ENCODE measurements at places on chromosomes 5 and 9. TPM values are rescaled to one million over a fixed set of nuclear protein-coding genes. Genes with fewer than 3 reads are reported as not detected.

DNA sequence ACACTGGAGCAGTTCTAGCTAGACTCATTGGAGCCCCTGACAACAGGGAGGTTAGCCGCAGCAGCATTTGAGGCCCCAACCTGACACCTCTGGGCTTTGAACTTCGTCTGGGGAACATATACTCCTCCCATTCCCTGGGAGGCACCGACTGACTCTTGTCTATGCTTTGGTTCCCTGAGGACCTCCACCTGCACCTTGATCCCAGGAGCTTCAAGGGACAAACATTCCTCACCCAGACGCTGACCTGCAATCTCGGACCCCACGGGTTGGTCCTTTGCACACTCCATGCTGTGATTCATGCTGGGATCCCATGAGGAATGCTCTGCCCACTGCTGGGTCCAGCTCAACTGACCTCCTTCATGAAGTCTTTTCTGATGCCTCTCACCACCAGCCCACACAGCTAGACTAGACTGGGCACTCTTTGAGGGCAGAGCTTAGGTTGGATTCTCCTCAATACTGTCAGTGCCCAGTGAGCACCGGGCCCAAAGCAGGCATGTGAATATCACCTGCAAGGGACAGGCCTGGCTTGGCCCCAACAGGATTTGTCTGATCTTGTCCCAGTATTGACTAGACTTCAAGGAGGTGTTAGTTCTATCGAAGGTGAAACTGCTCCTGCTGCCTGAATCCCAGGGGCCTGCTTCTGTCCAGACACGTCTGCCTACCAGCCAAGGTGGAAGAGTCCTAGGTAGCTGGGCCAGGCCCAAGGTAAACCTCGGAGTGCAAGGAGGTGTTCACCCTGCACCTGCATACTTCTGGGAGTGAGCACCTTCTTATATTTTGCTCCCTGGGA lies 51.8 kb upstream of the ZBTB43 start:
- no peak for DNase-seq

DNA sequence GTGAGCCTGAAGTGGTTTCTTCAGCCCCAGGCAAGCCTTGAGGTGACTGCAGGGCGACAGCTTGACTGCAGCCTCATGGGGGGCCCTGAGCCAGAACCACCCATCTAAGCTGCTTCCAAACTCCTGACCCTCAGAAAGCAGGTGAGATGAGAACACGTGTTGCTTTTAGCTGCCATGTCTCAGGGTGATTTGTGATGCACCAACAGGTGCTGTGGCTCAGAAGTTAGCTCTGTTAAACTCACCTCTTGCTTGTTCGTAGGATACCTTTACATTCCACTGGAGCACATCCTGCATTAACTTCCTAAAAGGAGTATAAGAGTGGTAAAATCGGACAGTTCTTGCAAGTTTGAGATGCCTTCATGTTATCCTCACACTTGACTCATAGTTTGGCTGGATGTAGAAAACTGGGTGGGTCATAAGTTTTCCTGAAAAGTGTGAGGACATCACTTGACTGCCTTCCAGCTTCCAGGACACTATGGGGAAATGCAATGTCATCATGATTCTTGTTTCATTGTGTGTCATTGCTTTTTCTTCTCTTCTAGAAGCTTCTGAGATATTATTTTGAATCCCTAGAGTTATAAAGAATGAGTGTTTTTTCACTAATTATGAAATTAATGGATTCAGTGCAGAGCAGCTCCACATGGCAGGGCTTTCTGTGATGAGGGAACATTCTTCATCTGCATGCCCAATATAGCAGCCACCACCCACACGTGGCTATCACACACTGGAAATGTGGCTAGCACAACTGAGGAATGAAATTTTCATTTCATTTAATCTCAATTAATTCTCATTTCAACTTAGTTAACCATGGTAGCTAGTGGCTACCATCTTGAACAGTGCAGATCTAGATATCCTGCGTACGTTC lies 92.3 kb downstream of the HSD17B3 start:
- no peak for DNase-seq

DNA sequence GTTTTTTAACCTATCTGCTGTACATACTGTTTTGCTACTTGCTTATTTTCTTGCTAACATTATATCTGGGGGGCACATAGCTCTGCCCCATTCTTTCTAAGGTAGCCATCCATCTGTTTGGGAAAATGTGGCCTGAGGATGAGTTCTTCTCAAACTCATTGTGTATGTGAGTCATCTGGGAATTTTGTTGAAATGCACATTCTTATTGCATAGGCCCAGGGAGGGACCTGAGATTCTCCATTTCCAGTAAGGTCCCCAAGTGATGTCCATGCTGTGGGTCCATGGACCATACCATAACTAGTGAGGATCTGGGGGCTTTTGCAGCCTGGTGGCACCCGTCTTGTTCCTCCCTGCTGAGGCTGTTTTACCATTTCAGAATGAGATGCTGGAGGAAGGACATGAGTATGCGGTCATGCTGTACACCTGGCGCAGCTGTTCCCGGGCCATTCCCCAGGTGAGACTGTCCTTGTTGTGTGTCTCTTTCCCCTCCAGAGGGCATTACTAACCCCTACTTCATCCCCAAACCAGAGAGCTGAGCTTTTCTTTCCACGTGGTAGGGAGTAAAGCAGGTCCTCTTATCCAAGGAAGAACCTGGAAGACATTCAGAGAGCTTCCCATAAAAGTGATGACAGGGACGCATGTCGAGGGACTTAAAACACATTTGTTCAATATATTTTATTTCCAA lies 28.6 kb downstream of the CYFIP2 start:
- no peak for DNase-seq

DNA sequence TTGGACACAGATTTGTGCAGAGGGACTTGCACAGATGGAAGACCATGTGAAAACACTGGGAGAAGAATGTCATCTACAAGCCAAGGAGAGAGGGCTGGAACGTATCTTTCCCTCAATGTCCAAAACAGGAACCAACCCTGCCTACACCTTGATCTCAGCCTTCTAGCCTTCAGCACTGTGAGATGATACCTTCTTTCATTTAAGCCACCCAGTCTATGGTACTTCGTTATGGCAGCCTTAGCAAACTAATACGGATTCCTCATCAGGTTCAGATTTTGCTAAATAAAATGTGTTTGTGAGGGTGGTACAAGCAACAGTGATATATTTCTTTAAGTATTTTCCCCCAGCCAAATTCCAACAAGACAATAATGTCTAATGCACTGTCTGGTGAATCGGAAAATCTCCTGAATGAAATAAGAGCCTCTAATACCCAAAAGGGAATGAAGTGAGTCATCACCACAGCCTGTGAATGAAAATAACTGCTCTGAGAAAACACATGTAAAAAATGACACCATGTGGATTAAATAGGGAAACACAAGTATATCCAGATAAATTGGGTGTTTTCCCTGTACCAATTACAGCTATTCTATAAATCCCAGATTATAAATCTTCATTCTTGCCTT lies 182.8 kb upstream of the TARS1 start:
- no peak for DNase-seq

- DNase-seq = no peak
These were observed 507.3 kb upstream of the TNC start for GRCh38 chr9:115625251-115625650.

GRCh38 chr9:109506097-109506712 lies 8.1 kb upstream of the PTPN3 start:
- DNase-seq = no peak

- no peak for DNase-seq
These were observed 19.7 kb downstream of the MEGF9 start for GRCh38 chr9:120694559-120694958.

The TMEM252 gene
- total RNA-seq = not detected

DNA sequence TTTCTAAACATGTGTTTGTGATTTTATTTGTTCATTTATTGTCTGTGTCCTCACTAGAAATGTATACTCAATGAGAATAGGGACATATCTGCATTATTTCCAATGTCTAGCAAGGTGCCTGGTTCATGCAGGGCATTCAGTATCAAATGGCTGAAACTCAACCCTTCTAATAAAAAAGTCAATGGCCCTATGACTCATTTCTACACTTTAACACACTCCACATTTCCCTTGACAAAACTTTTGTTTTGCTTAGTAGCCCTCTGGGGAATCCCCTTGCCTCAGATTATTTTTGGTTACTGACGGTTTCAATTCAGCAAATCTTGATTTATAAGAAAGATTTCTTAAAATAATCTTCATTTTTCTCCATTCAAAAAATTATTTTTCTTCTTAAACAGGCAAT lies 206.0 kb upstream of the DMRTA1 start:
- DNase-seq = no peak

DNA sequence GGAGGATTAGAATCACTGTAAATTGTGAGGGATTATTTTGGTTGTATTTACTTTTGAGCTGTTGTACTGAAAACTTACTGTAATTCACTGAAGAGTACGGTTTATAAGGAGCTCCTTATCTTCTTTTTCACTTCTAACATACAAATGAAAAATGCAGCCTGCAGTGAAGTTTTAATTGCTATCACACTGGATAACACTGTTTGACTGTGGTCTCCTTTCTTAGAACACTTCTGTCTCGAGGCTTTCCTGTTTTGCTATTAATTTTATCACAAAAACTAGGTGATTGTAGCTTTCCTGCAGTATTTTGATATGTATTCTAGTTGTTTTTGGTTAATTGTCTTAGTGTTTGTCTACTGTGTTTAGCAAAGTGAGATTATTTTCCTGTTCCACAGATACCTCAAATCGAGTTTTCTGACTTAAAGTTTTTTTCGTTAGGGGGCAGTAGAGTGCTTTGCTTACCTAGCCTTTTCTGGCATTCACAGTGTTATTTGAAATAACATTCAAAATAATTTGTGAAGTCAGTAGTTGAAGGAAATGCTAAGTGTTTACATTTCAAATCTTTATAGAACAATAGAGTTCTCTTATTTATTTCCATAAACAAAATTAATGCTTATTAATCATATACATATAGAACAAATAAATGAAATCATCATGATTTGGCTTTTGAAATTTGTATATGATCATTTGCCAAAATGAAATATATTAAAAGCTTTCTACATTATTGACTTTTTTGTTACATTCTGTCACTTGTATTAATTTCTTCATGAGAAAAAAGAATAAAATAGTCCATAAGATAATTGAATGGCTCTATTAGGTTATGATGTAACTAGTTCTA lies 52.9 kb downstream of the COMMD10 start:
- no peak for DNase-seq

GRCh38 chr9:76560481-76560922 lies 101.5 kb downstream of the GCNT1 start:
- DNase-seq = no peak

The SURF4 gene
- total RNA-seq = 112 TPM

- no peak for DNase-seq
These were observed 16.8 kb downstream of the SERINC5 start for GRCh38 chr5:80238778-80239679.

GRCh38 chr5:19928562-19929421 lies 59.2 kb downstream of the CDH18 start:
- no peak for DNase-seq

- no peak for DNase-seq
These were observed 37.1 kb downstream of the DBH start for GRCh38 chr9:133673258-133673655.

DNA sequence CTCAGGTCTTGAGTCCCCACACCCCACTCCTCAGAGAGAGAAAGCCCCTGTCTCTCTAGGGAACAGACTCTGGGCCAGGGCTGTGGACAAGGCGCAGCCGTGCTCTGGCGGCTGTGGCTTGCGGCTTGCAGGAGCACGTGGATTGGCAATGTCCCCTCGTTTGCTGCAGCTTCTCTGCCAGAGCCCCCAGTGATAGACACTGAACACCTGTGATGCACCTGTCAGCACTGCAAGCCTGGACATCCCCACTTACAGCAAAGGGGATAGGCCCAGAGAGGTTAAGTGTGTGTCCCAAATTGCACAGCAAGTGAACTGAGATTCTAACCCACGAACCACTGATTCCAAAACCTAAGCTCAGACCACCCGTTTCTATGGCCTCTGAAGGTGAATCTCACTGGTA lies 7.0 kb downstream of the GFI1B start:
- DNase-seq = no peak

DNA sequence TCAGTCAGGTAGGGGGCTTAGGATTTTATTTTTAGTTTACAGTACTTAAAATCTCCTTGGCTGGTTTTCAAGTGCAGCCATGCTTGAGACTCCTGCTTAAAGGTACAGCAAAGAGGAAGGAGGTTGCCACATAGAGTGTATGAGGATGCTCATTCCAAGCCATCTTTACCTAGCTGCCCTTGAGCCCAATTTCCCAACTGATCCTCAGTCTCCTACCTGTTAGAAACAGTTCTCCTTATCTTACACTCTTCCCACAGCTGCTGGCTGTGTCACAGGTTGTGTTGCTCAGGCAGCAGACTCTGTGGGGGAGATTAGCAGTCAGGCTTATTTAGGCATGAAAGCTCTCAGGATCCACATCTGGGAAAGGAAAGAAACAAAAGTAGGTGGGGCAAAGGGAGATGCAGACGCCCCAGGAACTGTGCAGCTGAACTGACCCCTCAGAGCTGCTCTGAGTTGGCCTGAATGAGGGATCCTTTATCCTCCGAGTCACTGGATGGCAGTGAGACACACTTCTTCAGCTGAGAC lies 95.1 kb downstream of the NMUR2 start:
- no peak for DNase-seq

The PLEKHG4B gene
- 0.96 TPM for total RNA-seq

DNA sequence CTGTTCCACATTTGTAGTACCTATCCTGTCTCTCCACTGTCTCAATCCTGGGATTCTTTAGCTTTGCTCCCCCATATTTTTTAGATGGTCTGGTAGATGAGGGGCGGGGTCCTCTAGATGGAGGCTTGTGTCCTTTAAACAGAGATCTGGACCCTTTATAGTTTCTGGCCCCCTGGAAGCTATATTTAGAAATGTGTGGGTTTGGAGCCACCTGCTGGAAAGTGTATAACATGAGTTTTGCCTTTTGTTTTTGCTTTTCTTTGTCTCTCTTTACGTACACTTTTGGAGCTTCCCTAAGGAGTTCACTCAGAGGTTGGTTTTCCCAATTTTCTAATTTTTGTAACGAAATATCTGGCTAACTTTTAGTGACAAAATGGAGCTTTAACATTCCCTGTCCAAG lies 110.7 kb downstream of the CFAP95 start:
- no peak for DNase-seq

DNA sequence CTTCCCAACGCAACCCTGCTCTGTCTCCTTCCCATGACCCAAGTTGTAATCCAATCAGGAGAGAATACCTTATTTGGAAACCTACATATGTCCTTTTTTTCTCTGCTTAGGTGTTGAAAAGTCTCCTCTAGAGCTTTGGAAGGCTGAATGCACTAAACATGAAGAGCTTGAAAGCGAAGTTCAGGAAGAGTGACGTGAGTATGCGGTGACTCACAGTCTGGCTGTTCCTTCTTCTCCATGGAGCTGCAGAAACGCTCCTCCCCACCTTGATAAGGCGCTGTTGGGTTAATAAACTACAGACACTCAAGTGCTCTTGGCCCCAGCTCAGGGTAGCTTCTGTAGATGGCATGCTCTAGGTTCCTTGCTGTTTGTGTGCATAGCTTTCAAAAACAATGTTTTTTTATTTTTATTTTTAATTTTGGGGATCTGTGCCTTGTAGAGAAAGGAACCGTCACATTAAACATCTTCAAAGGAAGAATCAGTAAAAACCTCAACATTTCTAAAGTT lies 30.7 kb downstream of the RAI14 start:
- DNase-seq = no peak

- no peak for DNase-seq
These were observed 1296.8 kb upstream of the CDH6 start for GRCh38 chr5:29896646-29897045.
